ENCODE measurements at places on chromosomes 6 and 20. TPM values are rescaled to one million over a fixed set of nuclear protein-coding genes. Genes with fewer than 3 reads are reported as not detected.

ZNF311 gene
- not detected for total RNA-seq

BANF2 gene
- total RNA-seq = not detected

TAGAP gene
- 4.8 TPM for total RNA-seq

KCNS1 gene
- 0.27 TPM for total RNA-seq

- no peak for DNase-seq
- peaks cover 87% of the 10 kb centered on the region for H3K36me3 ChIP-seq
- H3K4me1 ChIP-seq = no peaks in the 10 kb centered on the region
- H3K27me3 ChIP-seq = no peaks in the 10 kb centered on the region
Measured at GRCh38 chr6:157929076-157929475, 52.6 kb upstream of the SYNJ2 start.

- no peaks in the 10 kb centered on the region for H3K27me3 ChIP-seq
- peak overlapping the region; percentile 88 for H3K27ac ChIP-seq
- no peak for DNase-seq
- H3K4me1 ChIP-seq = peaks cover 64% of the 10 kb centered on the region
- H3K4me3 ChIP-seq = peak overlapping the region; percentile 38
- H3K36me3 ChIP-seq = no peaks in the 10 kb centered on the region
Measured at GRCh38 chr6:43806043-43806757, 36.2 kb downstream of the VEGFA start.

- peak; percentile 33 for DNase-seq
- no peaks in the 10 kb centered on the region for H3K27me3 ChIP-seq
- no peaks in the 10 kb centered on the region for H3K4me1 ChIP-seq
- no peak overlapping the region for H3K27ac ChIP-seq
Measured at GRCh38 chr20:63093966-63094766, 87.4 kb upstream of the BHLHE23 start.

- H3K4me1 ChIP-seq = no peaks in the 10 kb centered on the region
- H3K36me3 ChIP-seq = no peaks in the 10 kb centered on the region
- H3K27ac ChIP-seq = peak overlapping the region; percentile 40
- H3K27me3 ChIP-seq = no peaks in the 10 kb centered on the region
- H3K4me3 ChIP-seq = no peak overlapping the region
Measured at GRCh38 chr6:6968731-6969552, 138.8 kb upstream of the RREB1 start.

DNA sequence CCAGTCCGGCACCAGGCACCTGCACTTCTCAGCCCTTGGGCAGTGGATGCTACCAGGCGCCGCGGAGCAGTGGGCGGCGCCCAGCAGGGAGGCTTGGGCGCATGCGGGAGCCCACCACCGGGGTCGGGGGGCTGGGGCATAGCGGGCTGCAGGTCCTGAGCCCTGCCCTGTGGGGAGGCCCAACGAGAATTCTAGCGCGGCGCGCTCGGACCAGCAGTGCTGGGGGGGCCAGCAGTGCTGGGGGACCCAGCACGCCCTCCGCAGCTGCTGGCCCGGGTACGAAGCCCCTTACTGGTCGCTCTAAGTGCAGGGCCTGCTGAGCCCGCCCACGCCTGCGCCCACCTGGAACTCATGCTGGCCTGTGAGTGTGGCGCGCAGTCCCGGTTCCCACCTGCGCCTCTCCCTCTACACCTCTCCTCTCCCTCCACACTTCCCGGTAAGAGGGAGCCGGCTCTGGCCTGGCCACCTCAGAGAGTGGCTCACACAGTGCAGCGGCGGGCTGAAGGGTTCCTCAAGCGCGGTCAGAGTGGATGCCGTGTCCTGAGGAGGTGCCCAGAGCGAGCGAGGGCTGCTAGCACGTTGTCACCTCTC is 28.5 kb upstream of the SERPINB1 start:
- no peak overlapping the region for H3K4me3 ChIP-seq
- no peaks in the 10 kb centered on the region for H3K36me3 ChIP-seq
- H3K27me3 ChIP-seq = no peaks in the 10 kb centered on the region
- no peaks in the 10 kb centered on the region for H3K4me1 ChIP-seq
- DNase-seq = no peak

DNA sequence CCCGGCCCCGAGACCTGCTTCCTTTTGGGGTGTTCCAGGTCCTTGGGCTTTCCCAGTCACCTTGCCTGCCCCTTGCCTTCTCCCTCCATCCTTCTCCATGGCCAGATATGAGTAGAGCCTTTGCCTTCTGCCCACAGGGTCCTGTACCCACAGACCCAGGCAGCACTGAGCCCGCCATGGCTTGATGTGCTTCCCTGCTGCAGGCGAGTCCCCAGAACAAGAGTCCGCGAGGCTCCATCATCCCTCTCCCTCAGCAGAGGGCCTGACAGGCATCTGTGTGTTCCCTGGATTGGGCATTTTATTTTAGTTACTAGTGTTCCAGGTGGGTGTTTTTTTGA is 21.9 kb downstream of the PYGB start:
- no peaks in the 10 kb centered on the region for H3K36me3 ChIP-seq
- DNase-seq = peak; percentile 27
- no peaks in the 10 kb centered on the region for H3K27me3 ChIP-seq
- no peak overlapping the region for H3K27ac ChIP-seq

GRCh38 chr20:63895202-63895951 is 451 bp downstream of the DNAJC5 start:
- no peaks in the 10 kb centered on the region for H3K27me3 ChIP-seq
- DNase-seq = no peak
- no peaks in the 10 kb centered on the region for H3K36me3 ChIP-seq
- peak overlapping the region; percentile 58 for H3K4me3 ChIP-seq
